ENCODE measurements at places on chromosomes 7 and 10.

- DNase-seq, result no peak
Observed at GRCh38 chr10:128066870-128067382, 59.3 kb downstream of the MKI67 start.

GRCh38 chr10:130185591-130185990 is 49.4 kb downstream of the GLRX3 start:
- no peak for DNase-seq

DNA sequence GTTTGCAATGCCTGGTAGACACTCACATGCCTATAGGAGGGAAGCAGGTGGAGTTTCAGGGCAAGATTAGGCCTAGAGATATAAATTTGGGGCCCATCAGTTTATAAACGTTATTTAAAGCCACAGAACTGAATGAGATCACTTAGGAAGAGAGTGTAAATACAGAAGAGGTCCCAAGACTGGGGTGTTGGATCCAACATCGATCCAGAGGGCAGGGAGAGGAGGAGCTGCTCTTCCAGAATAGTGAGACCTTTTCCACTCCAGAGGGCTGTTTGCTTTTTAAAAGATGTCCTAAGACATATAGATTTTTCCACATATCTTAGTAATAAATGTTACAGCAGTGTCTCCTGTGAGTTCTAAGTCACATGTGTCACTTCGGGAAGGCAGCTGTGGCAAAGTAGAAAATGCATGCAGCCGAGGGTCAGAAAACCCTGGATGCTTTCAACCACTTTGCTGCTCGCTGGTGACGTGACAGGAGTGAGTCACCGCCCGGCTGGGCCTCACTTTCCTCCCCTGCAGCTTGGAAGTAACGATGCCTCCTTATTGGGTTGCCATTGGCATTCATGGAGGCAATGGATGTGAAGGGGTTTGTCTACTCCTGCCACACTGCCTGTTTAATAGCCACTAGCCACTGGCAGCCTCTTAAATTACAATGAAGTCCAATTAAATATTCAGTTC is 95.4 kb downstream of the TRIL start:
- DNase-seq, result no peak

- no peak for DNase-seq
Observed at GRCh38 chr10:17676919-17677318, 33.0 kb downstream of the STAM start.

DNA sequence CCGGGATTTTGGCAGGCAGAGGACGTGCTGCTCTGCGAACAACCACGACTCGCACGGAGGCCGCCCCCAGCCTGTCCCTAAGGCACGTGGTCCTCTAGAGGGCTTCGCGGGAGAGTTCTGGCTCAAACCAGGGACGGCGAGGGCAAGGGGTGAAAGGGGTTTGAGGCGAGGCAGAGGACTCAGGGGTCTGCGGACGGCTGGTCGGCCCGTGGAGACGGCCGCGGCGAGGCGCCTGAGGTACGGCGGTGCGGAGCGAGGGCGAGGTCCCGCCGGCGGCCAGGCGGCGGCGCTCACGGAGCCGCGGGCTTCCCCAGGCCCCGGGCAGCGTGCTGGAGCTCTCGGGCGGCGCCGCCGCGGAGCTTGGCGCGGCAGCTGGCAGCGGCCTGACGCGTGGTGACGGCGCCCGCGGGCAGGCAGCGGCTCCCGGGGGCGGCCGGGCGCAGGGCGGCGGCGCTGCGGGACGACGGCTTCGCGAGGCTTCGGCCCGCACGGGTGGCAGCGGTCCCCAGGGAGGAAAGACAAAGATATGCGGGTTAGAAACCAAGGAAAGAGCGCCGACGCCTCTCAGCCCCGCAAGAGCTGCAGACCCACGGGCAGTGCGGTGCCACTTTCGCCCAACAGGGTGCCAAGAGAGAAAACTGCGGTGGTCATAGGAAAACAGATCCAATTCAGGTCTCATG is 44.8 kb downstream of the ZNF800 start:
- no peak for DNase-seq

- no peak for DNase-seq
Observed at GRCh38 chr7:131504157-131504899, 52.1 kb downstream of the PODXL start.

GRCh38 chr10:7193369-7193768 is 217.5 kb downstream of the SFMBT2 start:
- no peak for DNase-seq
